Activated T-cell treated with anti-CD3 and anti-CD28 coated beads, Interleukin-2, amount 50 U/mL, for 72 hours (primary cell): ENCODE measurements at places on chromosomes 5 and 9.

- DNase-seq = no peak
Observed at GRCh38 chr5:136285096-136285855, 80.1 kb downstream of the TRPC7 start.

GRCh38 chr9:129164246-129164930 lies 13.7 kb downstream of the IER5L start:
- DNase-seq = no peak

GRCh38 chr5:114249823-114250222 lies 112.0 kb upstream of the KCNN2 start:
- DNase-seq = no peak

DNA sequence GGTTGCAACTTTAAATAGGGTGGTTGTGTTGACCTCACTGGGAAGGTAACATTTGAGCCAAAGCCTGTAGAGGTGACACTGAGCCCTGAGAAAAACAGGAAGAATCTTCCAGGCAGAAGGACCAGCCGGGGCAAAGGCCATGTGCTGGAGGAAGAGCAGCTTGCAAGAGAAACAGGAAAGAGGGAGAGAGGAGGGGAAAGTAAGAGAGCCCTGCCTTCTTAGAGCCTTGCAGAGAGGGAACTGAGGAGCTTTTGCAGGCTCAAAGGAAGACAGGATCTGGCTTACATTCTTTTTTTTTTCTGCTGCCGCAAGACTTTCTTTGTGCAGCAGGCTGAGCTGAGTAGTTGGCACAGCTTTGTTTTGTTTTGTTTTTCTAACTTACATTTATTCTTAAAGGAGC lies 17.4 kb downstream of the C9orf153 start:
- DNase-seq = no peak

DNA sequence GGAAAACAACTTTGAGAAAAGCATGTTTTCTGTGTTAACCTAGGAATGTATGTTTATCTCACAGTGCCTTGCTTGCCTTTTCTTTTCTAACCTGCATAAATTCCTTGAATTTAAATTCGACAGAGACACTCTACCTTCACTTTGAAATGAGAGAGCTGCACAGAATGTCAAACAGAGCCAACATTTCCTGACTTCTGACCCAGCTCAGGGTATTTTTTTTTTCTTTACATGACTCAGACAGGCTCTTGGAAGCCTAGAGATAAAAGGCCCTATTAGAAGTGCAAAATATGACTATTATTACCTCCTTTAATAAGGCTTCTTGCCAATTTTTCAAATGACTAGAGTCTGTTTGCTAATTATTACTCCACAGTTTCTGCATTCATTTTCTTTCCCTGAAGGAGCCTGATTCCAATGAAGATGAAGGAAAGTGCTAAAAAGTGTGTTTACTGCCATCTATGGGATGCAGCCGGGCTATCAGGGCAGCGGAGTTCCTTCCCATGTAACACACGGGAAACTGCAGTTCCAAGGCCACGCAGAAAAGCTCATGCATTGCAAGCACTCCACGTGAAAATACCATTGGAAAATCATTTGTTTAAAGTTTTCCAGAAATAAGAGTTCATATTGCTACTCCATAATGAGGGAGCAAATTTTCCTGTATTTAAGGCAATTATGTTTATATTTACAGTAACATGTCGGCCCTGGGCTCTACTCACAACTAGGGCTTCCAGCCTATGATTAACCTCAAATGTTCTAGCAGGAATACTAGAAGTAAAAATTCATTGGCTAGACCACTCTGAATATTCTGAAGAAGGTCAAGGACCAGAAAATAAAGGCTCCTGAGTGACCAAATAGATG lies 485.6 kb downstream of the ZSWIM6 start:
- DNase-seq = no peak

DNA sequence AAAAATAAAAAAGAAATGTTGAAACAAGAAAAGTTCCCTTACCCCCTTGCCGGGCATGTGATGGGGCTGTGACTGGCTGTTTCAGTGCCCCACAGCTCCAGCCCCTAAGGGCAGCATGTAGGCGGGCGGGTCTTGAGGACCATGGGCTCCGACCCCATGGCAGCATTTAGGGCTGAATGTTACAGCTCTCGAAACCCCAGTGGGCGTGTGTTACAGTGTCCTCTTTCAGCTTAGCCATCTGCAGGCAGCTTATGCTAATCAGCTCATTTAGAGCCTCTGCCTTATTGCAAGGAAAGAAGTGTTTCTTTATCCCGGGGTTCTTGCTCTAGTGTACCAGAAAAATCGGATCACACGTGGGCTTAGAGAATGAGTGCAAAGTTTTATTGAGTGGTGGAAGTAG lies 497.4 kb upstream of the CYLC2 start:
- no peak for DNase-seq

GRCh38 chr5:38968665-38969064 lies 105.5 kb downstream of the RICTOR start:
- DNase-seq = no peak

DNA sequence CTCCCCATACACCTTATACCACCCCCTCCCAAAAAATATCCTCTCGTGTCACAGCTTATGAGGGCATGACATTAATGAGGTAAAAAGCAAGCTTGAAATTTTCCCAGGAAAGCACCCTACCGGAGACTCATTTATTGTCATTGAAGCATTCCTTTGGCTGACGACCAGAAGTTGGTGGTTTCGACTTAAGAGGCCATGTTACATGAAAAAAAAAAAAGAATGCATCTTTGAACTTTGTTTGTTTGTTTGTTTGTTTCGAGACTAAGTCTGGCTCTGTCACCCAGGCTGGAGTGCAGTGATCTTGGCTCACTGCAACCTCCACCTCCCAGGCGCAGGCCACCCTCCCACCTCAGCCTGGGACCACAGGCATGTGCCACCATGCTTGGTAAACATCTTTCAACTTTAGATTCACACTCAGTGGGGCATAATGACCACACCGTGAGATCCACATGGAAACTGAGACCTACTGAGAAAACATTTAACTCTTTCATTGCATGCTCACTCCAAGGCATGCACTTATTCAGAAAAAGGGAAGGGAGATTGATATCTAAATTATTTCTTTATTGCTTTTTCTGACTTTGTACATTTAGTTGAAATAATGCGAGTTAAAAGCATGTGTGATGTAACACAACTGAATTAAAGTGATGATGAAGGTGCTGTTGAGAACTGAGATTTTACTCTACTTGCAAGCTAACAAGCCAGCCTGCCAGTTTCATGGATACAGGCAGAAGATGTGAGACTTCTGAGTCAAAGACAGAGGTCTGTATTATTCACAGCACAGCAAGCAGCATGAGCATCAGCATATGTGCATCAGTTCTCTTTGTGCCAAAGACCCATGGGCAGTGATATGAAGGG lies 5.1 kb upstream of the RAB14 start:
- DNase-seq = peak; percentile 22
